ENCODE measurements at places on chromosomes 1 and 21.

- peak; percentile 100 for DNase-seq
Observed at GRCh38 chr1:151539321-151540020, 638 bp upstream of the TUFT1 start.

GRCh38 chr1:8818325-8818775 is 910 bp upstream of the RERE start:
- no peak for DNase-seq

- no peak for DNase-seq
Observed at GRCh38 chr1:77370161-77370560, 88.3 kb downstream of the AK5 start.

GRCh38 chr1:234727018-234727940 is 117.3 kb upstream of the IRF2BP2 start:
- no peak for DNase-seq

GRCh38 chr1:73813236-73813635 is 384.7 kb downstream of the LRRIQ3 start:
- DNase-seq = no peak

Data from A172 (cell line).